ENCODE measurements at places on chromosomes 2 and 18. TPM values are rescaled to one million over a fixed set of nuclear protein-coding genes. Genes with fewer than 3 reads are reported as not detected.

The IL36B gene
- total RNA-seq: not detected

The PLEKHH2 gene
- 1.1 TPM for total RNA-seq

The ARHGAP25 gene
- 2.0 TPM for total RNA-seq

The DCDC2C gene
- not detected for total RNA-seq

The NT5C1B gene
- total RNA-seq: not detected

The NTSR2 gene
- total RNA-seq: not detected

The SAG gene
- not detected for total RNA-seq

GRCh38 chr2:230751062-230751461, 38.4 kb downstream of the CAB39 start:
- peak; percentile 24 for DNase-seq

GRCh38 chr2:120658042-120658769, 77.5 kb upstream of the GLI2 start:
- no peak for DNase-seq

DNA sequence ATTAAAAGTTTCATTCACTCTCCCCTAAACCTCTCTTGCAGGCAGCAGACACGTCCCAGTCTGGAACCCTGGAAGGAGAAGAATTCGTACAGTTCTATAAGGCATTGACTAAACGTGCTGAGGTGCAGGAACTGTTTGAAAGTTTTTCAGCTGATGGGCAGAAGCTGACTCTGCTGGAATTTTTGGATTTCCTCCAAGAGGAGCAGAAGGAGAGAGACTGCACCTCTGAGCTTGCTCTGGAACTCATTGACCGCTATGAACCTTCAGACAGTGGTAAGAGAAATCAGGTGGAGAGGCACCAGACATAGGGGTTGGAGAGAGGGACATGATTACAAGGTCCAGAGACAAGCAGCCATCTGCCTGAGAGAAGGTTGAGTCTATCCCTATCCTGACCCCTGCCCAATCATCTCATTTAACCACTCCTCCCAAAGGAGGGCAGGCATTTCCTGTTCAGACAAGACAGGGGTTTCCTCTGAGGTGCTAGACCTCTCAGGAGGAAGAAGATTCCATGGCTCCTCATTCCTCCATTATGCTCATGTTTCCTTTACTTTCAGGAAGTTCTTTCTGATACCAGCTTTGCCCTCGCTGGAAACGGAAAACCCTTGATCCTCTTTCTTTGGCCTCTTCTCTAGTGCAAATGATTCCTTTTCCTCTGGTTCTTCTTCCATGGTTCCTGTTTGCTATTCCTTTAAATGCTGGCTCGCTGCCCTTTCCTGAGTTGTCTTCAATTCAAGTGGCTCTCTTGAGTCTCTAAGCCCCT, 15.1 kb downstream of the PLCD4 start:
- peak; percentile 26 for DNase-seq

DNA sequence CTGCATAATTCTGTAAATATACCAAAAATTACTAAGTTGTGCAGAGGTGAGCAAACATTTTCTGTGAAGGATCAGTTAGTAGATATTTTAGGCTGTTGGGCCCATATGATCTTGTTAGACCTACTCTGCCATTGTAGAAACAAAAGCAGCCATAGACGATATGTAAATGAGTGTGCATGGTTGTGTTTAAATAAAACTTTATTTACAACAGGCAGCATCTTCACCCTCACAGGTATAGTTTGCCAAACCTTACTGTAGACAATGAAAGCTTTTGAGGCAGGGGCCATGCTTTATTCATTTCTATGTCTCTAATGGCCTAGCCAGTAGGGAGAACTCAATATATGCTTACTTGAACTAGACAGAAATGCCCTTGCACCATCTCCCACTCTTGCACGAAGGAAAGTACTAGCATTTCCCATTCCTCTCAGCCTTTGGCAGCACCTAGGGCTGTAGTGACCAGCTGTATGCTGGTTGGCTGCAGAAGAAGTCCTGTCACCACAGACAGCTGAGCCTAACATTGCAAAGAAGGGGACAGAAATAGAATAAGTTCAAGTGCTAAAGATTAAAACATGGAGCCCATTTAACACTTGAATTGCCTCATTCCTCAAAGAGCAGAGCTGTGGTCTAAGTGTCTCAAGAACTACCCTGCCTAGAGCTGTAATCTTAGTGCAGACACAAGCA, 305.1 kb upstream of the MGAT5 start:
- no peak for DNase-seq

DNA sequence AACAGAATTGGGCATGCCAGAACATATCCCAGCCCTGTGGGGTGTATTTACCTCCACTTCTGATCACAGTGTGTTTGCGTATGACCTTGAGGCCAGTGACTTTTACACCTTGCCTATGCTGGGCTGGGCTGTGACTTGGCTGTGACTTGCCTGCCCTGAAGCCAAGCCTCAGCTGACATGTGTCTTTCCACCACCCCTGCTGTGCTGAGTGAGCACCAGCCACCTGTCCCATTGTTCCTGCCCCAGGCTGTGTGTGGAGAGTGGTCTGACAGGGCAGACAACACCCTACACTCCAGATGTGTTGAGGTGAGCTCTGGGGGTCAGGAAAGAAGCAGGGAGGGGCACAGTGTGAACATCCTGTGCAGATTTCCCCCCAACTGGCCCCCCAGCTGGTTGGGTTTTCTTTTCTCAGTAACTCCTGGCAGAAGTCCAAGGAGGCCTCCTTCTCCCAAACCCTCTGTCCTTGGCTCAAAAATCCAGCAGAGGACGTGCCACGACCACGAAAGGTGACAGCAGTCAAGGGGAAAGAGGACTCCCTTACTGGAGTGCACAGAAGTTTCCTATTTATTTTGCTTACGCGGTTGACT, 5.1 kb upstream of the STEAP3 start:
- DNase-seq: peak; percentile 16

GRCh38 chr18:13309031-13309747, 90.6 kb downstream of the LDLRAD4 start:
- no peak for DNase-seq

GRCh38 chr2:42249284-42249683, 80.1 kb downstream of the EML4 start:
- no peak for DNase-seq

- peak; percentile 92 for DNase-seq
Observed at GRCh38 chr18:58177004-58177717, 133.1 kb downstream of the NEDD4L start.

GRCh38 chr2:152175012-152175367, 573 bp downstream of the STAM2 start:
- no peak for DNase-seq

- DNase-seq: no peak
Observed at GRCh38 chr2:179604598-179604997, 256.8 kb downstream of the ZNF385B start.

Data from endothelial cell of umbilical vein (primary cell).